ENCODE measurements at places on chromosomes 13 and 19. TPM values are rescaled to one million over a fixed set of nuclear protein-coding genes. Genes with fewer than 3 reads are reported as not detected.

GRCh38 chr19:6667114-6667627 lies 2.8 kb downstream of the TNFSF14 start:
- no peak for DNase-seq

DNA sequence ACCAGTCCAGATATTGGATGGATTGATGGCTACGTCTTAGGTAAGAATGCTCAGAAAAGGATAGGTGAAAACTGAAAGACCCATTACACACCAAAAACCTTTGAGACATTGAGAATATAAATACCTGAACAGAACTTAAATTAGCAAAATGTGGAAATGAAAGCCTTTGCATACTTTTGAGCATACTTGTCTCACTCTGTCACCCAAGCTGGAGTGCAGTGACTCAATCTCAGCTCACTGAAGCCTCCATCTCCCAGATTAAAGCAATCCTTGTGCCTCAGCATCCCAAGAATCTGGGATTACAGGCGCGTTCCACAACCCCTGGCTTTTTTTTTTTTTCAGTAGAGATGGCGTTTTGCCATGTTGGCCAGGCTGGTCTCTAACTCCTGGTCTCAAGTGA lies 695.3 kb downstream of the DACH1 start:
- DNase-seq, result no peak

- DNase-seq, result no peak
Measured at GRCh38 chr13:27997904-27998522, 9.5 kb upstream of the URAD start.

The EBPL gene
- 70.0 TPM for polyA plus RNA-seq

GRCh38 chr13:62250501-62251201 lies 835.0 kb upstream of the PCDH20 start:
- no peak for DNase-seq

The HSPB6 gene
- 101 TPM for polyA plus RNA-seq

DNA sequence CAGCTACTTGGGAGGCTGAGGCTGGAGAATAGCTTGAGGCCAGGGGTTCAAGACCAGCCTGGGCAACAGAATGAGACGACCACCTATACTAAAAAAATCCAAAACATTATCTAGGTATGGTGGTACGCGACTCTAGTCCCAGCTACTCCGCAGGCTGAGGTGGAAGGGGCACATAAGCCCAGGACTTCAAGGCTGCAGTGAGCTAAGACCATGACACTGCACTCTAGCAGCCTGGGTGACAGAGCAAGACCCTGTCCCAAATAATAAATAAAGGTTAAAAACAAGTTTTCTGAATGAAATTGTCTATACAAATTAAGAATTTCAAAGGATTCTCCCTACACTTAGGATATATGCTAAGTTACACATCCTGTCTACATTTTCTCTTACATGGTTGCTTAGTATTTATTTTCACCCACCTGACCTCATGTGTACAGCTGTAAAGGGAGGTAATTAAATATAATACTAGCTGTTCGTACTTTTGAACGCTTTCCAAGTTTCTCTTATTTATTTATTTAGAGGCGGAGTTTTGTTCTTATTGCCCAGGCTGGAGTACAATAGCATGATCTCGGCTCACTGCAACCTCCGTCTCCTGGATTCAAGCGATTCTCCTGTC lies 1.6 kb downstream of the SLC25A30 start:
- DNase-seq, result no peak

DNA sequence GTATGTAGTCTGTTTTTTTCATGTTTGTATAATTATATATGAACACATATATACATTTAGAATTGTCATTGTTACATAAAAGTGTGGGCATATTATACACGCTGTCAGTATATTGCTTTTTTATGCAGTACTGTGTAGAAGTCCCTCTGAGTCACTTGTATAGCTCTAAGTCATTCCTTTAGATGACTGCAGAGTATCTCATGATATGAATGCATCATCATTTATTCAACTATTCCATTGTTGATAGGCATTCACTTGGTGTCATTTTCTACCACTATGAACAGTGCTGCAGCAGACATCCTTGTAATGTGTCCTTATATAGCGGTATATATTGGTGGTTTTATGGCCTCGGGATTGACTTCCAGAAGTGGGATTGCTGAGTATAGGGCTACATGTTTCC lies 15.3 kb downstream of the RFXAP start:
- no peak for DNase-seq

The TTC9B gene
- not detected for polyA plus RNA-seq

The KRTDAP gene
- not detected for polyA plus RNA-seq

DNA sequence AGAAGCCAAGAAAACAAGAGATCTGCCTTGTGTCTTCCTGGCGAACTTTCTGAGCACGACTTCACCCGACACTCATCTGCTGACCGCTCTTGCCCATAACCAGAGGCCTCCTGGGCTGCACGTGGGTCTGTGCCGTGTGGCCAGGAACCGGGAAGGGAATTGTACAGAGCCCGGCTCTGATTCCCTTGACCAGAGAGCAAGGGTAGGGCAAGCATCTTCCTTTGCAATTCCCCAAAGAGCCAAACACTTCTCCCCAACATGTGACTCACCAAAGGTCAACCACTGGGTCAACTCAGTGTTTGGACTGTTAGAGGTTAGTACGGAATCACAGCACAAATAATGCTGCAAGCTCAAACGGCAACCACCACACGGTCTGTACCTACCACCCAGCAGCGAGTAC lies 48.9 kb downstream of the KLF2 start:
- peak; percentile 81 for DNase-seq

DNA sequence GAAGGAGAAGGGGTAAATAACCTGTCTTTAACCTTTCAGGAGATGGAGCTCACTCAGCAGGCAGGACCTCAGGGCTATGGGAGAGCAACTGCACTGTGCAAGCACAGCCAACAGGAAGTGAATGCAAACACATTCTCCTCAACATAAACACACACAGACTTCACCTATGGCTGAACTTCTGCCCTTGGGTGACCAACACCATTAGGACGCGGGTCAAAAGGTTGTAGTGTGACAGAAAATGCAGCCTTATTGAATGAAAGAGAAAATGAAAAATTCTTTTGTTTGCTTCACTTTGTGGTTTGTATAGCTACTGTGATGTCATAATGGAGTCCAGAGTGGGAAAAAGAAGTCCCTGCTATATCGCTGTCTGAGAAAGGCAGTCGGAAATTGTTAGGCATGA lies 323.0 kb downstream of the NDFIP2 start:
- DNase-seq, result no peak

DNA sequence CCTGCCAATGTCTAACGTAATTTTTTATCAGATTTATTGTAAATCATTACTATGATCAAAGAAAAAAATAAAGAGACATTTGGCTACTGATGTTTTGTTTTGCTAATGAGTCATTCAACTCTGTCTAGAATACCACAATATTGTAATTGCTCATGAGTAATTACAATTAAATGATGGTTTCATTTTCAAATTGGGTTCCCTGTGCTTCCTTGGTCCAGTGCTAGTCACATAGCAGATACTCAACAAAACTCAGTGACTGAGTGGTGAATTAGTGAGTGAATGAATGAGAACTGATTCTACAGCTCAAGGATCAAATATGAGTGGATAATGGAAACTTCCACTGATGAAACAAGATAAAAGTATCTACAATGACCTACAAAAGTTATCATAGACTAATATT lies 304.7 kb downstream of the POU4F1 start:
- DNase-seq, result no peak

DNA sequence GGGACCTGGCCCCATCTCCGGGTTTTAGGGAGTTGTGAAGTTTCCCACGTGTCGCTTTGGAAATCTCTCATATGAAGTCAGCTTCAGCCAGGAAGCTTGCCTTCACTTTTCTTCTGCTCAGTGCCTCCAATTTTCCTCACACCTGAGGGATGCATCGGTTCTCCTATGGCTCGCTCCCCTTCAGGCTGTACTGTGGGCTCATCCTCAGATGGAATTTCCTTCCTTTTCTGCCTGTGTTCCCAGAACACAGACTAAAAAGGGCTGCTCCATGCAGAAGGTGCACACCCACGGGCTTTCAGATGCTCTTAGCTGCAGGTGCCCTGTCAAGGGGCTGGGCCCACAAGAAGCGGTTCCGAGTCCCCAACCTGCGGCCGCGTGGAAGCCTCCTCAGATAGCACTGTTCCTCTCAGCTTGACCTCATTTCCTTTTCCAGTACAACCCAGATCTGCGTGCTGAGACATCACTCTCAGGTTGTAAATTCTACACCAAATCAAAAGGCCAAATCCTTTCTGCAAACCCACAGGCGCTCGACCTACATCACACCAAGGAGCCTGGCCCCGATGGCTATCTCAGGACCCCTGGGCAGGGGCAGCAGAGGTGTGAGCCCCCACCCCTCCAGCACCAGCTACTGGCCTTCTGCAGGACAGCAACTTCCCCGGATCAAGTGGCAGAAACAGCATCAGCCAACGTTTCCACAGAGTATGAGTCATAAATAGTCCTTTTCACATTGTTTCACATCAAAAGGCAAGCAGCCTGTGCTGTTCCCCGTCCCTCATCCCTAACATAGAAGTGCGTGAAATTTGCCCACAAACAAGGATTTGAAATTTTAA lies 275.9 kb downstream of the ZNF536 start:
- no peak for DNase-seq

The SIGLEC8 gene
- 0.05 TPM for polyA plus RNA-seq

DNA sequence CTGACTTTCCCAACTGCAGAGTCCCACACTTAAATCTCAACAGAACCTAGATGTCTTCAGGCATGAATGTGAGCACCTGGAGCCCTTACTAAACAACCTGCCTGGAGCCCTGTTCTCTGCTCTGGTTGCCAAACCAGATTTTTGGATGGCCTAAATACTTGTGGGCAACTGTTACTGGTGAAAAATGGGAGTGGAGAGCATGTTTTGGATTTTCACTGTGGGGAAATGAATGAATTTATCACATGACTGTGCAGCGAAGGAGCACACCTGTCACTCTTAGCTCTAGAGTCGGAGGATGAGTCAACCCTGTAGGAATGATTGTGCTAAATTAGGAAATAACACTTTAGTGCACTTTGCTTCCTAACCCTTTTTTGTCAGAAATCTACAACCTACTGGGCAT lies 30.3 kb downstream of the SHISA2 start:
- DNase-seq, result no peak

DNA sequence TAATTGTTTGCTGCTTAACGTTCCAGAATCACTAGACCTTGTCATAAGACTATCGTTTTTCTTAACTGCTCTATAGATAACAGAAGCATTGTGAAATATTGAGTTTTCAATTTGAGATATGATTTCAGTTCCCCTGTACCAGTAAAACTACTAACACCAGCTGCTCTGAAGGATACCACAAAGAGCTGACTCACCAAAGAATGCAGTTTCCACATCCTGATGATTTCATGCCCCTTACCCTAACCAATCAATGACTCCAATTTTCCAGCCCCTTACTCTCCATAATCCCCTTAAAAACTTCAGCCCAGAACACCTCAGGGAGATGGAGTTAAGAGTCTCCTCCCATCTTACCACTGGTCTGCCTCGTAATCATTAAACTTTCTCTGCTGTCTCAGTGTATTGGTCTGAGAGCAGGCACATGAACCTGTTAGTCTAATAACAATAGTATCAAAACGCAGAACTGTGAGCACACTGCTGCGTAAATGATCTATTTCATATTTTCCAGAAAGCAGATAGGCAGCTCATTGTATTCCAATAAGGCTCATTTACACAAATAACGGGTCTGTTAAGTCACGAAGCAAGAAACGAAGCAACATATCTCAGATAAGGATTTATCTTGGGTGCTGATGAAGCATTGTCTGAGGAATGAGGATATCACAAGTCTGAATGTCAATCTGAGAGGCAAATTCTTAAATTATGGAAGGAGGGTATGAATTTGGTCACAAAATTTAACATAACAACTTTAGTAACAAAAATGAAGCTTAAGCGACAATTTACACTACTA lies 14.1 kb upstream of the CCNA1 start:
- no peak for DNase-seq

GRCh38 chr19:14349426-14349825 lies 31.8 kb upstream of the ADGRE5 start:
- no peak for DNase-seq

DNA sequence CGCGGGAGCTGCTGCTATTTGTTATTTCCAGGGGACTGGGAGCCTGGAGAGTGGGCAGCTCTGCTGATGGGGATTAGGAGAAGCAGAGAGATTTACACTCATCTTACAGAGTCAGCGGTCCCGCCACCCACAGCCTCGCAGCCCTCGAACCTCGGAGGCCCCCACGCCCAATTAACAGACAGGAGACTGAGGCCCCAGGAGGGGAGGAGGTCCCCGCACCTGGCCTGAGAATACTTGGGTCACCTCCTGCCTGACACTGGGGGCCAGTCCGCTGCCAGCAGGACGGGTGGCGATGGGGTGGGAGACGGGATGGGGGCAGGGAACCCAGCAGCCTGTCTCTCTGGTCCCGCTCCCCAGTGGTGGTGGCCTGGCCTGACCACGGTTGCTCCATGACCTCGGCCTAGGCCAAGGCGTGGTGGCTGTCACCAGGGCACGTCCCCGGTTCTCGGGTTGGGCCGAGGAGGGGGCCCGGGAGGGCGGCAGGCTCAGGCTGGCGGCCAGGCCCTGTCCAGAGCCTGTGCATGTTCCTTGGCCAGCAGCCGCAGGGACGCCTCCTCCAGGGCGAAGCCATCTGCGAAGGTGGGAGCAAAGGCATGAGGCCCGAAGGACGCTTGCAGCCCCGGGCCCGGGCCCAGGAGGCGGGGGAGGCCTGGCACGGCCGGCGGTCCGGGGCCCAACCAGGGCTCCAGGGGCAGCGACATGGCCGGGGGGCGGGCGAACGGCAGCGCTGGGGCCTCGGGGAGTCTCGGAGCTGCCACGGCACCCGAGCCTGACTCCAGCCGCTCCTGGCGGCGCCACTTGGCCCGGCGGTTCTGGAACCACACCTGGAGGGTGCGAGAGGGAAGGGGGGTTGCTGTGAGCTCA lies 1.7 kb downstream of the RAX2 start:
- DNase-seq, result no peak

DNA sequence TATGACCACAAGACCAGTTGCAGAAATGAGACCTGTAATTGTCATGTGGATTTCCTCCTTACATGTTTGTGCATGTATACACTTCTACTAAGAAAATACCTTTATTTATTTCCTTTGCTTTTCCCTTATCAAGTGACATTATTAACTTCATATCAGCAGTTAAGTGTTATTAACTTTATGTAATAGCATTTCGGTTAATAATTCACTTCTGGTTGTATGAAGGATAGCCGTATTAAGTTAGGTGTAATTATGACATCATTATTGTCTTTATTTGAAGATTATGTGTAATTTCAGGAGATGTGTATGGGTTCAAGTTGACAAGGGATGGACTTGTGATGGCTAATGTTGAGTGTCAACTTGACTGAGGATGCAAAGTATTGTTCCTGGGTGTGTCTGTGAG lies 881.2 kb upstream of the ATXN8OS start:
- no peak for DNase-seq

The HIPK4 gene
- 0.28 TPM for polyA plus RNA-seq

- no peak for DNase-seq
Measured at GRCh38 chr13:45860240-45860639, 8.7 kb upstream of the SIAH3 start.

GRCh38 chr19:42274065-42274682 lies 5.1 kb downstream of the CIC start:
- peak; percentile 23 for DNase-seq

DNA sequence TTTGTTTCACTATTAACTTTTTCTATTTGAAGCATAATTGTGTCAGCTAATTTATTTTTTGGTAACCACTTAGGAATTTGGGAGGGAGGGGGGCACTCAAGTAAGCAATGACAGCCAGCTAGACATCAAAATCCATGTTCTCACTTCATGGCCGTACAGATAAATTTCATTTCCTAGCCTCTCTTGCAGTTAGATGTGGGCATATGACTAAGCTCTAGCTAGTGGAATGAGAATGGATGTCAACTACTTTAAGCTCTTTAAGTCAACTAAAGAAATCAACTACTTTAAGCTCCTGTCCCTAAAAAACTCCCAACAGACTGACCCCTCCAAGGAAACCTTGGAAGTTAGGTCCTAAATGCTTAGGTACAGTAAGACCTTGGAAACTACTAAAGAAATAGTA lies 92.0 kb downstream of the KCNRG start:
- no peak for DNase-seq
